ENCODE measurements at places on chromosomes 11 and 22.

GRCh38 chr11:65072631-65072966, 11.2 kb downstream of the CDCA5 start:
- no peak for DNase-seq

DNA sequence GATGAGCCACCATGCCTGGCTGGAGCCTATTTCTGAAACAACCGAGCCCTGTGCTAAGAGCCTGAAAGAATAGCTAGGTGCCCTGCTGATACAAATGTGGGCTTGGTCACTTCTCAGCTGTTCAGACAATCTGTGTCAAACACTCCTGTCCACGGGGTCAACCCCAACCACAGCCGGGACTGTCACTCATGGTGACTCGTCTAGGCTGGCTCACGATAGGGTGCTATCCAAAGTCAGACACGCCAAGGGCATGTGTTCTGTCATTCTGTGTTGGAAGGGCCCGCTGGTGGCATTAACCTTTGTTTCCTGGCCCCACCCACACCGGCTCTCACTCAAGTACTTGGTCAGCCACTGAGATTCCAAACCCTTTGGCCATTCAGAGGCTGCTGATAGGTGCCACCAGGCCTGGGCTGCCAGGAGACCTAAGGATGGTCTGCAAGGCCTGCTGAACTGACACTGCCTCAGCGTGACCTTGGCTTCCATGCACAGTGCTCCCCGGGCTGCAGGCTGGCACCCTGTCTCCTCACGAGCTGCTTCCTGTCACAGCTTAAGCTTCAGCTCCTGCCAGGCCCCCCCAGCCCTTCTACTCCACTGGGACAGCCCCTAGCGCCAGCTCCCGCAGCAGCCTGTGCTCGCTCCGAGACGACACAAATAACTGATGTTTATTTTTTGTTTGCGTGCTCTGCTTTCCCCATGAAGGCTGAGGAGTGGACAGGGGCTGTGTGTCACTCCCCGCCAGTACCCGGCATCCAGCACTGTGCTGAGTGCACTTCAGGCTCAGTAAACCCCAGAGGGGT, 14.2 kb upstream of the CDC42BPG start:
- DNase-seq, result peak; percentile 53

- no peak for DNase-seq
Observed at GRCh38 chr11:2734181-2735052, 34.6 kb upstream of the KCNQ1OT1 start.

DNA sequence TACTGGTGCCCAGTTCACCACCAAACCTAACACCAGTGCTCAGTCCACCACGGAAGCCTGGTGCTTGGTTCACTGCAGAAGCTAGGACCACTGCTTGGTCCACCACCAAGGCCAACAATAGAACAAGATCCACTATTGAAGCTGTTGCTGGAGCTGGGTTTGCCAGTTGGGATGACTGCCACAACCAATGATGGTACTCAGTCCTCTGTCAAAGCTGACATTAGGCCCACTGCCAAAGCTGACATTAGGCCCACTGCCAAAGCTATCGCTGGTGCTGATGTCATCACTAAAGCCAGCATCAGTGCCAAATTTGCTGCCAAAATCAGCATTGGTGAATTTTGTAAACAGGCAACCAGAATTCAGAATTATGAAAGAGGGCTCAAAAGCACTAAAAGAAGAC, 1850.2 kb upstream of the RAG2 start:
- no peak for DNase-seq

- DNase-seq, result no peak
Observed at GRCh38 chr11:108286370-108286769, 63.5 kb downstream of the ATM start.

DNA sequence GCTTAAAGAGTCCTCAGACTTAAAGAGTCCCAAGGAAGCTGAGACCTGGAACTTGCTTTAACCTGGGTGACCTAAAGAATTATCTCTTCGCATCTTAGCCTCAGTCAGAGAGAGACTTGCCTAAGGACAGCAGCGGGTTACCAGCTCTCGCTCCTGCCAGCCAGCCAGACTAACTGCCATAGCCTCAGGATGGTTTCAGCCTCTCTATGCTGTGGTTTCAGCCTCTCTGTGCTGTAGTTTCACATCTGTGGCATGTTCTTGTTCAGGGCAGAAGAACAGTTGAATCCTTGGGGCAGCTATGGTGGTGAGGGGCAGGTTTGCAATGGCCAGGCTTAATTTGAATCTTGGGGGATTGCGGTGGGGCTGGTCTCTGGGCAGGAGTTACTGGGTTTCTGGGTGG, 2.3 kb downstream of the FRMD8 start:
- no peak for DNase-seq

GRCh38 chr11:116835042-116835772, 2.2 kb downstream of the APOA1 start:
- DNase-seq, result no peak

GRCh38 chr11:64558869-64559268, 32.2 kb upstream of the SLC22A12 start:
- no peak for DNase-seq

DNA sequence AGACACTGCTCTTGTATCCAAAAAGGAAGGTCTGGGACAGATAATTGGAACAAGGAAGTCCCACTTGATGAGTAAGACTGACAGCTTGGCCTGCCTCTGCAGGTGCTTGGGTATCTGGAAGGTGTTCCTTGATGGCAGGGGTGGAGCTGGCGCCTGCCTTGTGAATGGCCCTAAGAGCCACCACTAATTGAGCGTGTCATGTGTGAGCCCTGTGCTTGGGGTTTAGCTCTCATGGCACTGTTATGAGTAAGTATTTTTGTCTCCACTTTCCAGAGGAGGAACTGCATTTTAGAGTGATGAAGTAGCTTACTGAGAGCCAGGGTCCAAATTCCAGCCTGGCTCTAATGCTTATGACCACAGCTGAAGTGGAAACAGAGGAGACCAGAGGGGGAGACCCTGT, 71.2 kb upstream of the NECTIN1 start:
- DNase-seq, result no peak

DNA sequence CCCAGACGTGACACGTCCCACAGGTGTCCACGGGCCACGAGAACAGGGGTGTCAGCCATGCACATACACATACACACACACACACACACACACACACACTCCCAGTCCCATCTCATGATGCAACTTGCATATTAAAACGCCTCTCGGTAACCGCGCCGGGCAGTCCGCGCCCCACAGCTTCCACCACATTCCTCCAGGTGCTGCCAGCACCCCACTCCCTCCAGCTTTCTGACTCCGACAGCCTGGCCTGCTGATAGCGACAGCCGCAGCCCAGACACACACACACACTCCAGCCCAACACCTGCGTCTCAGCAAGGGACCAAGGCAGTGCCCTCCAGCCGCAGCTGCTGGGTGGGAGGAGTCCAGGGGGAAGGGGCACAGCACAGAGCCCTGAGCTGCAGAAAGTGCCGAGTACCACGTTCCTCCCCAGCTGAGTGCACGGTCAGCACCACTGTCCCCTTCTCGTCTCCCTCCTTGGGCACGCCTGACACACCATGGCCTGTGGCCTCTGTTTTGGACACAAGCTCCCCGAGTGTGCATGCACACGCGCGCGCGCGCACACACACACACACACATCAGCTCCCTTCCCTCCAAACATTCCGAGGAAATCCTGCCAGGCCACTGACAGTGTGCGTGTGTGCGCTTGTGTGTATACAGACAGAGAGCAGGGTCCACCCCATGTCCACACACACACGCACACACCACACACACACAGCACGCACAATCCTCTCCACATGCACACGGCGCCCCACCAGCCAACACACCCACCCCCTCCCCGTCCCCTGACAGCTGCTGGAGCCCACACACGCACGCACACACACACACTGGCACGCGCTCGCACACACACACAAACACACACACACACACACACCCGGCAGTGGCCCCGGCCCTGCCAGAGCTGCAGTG, 1.2 kb downstream of the ELFN2 start:
- no peak for DNase-seq

DNA sequence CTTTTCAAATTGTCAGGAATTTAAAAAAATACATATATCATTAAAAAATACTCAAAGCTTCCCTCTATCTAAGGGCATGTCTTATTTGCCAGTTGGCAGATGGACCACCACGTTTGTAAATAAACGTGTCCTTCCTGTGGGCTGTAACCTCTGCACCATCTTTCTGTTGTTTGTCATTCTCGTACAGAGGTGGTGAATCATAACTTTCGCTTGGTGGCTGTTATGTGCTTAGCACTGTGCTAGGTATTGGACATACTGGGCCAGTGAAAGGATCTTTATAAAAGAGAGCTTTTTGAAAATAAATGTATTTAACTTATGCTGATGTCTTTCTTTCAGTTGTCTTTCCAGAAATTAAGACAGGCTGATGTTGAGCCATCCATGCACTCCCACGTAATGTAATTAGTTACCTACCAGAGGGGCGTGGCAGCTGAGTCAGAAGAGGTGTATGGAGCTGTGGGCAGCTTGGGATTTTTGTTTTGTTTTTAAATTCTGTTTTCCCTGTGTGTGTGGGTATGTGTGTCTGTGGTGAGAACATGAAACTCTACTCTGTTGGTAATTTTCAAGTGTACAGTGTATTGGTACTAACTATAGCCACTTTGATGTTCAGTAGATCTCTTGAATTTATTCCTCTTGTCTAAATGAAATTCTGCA, 62.7 kb downstream of the TECTA start:
- no peak for DNase-seq

- no peak for DNase-seq
Observed at GRCh38 chr11:75557666-75558494, 4.2 kb upstream of the SERPINH1 start.

DNA sequence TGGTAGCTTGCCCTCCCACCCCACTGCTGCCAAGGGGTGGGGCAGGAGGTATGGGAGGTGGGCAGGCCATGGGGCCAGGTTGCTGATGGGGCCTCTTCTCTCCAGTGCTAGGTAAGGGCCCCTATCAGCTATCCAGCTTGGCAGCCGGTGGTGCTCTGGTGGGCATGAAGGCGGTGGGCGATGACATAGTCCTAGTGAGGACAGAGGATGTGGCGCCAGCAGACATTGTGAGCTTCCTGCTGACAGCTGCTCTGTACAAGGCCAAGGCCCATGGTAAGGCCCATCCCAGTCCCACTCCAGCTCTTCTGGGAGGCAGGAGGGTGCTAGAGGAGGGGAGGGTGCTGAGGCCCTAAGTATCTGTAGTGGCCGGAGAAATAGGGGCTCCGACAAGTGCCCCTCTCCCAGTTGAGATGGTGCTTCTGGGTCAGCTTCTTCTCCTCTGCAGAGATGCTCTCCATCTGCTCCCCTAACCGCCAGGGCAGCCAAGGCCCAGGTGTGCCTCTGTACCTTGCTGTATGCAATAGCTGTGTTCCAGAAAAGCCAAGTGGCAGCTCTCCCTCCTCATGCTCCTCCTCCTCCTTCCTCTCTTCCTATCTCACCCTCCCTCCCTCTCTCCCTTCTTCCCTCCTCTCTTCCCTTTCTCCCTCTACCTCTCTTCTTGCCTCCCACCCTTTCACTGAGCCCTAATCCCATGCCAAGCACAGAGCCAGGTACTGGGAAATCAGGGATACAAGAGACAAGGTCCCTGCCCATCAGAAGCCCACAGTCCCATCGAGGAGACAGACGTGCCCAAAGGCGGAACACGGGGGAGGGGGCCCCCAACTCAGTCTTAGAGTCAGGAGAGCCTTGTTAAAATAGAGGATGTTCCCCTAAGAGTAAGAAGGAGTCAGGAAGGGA, 55.3 kb downstream of the OTOG start:
- no peak for DNase-seq

GRCh38 chr11:112634551-112634950, 326.7 kb upstream of the NCAM1 start:
- DNase-seq, result no peak

GRCh38 chr11:126782810-126783209, 217.8 kb downstream of the KIRREL3 start:
- DNase-seq, result no peak

DNA sequence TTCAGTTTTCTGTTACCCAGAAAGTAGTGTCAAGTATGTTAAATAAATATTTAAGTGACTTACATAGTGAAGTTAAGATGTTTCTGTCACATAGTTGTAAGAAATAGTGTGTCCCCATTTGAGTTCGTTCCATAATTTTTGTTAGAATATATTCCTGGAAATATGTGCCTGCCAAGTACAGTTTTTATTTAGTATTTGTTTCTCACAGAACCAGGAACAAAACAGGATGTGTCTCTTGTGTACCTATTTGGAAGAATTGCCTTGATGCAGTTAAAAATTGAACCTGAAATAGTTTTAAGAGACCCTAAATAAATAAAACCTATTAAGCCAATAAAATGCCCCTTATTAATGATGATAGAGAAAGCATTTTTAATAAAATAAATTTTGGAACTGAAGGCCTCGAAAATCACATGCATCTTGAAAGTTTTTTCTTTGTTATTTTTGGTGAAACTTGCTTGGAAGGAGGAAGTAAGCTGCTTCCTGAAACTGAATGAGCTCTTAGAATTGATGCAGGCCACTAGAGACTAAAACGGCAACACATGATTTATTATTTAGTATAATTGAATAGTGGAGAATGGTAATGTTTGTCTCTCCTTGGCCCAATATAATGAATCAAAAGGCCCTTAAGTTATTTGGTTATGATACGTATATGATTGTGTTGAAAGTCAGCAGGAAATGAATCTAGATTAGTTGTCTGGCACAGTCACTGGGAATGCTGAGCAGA, 55.9 kb downstream of the SWAP70 start:
- no peak for DNase-seq

DNA sequence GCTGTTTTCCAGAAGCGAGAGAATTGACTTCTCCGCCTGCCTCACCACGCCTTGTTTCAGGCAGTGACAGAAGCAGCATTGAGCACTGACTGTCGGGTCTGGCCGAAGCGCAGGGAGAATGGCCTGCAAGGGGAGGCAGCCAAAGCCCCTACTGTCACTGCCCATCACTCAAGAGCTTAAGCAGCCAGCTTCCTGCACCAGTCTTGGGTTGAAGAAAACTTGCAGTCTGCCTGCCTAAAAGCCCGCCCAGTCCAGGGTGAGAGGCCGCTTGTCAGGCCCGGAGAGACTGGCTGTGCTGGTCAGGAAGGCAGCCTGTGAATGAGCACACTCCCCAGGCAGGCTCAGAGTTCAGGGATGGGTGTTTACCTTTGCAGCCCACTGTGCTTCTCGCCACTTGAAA, 108.3 kb downstream of the PKNOX2 start:
- DNase-seq, result no peak

- DNase-seq, result no peak
Observed at GRCh38 chr22:38964989-38965388, 7.6 kb downstream of the APOBEC3A start.

- DNase-seq, result no peak
Observed at GRCh38 chr11:2963761-2964160, 28.4 kb downstream of the NAP1L4 start.

- DNase-seq, result no peak
Observed at GRCh38 chr11:74670171-74670570, 61.1 kb downstream of the CHRDL2 start.

- DNase-seq, result peak; percentile 76
Observed at GRCh38 chr11:121464352-121464946, 11.7 kb upstream of the SORL1-AS1 start.

- DNase-seq, result no peak
Observed at GRCh38 chr11:10409207-10409661, 45.8 kb upstream of the AMPD3 start.
